ENCODE measurements at places on chromosomes 7 and 10.

DNA sequence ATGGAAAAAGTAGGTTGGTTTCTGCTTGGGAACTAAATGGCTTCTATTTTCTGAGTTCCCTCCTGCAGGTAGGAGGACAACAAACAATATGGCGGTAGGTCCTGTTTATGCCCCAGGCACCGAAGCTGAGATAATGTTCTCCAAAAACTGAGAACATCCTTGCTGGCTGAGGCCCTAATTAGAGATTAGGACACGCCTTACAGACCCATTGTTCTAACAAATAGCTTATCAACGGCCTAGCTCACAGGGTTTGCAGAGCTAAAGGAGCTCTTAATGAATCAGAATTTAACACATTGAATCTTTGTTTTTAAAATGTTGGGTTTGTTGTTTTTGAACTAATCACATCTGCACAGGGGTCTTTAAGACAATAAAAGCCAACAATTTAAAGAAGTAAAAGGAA lies 37.0 kb downstream of the HTR5A start:
- DNase-seq, result no peak

GRCh38 chr10:34557173-34557572 lies 257.9 kb downstream of the PARD3 start:
- no peak for DNase-seq

- DNase-seq, result no peak
Observed at GRCh38 chr7:121279060-121279620, 49.7 kb upstream of the WNT16 start.

GRCh38 chr7:157652161-157652953 lies 315.6 kb downstream of the DNAJB6 start:
- no peak for DNase-seq

- DNase-seq, result no peak
Observed at GRCh38 chr7:88452646-88453045, 146.0 kb upstream of the STEAP4 start.

GRCh38 chr7:20799566-20800366 lies 13.1 kb upstream of the SP8 start:
- DNase-seq, result no peak

- no peak for DNase-seq
Observed at GRCh38 chr7:8871716-8872115, 438.3 kb downstream of the NXPH1 start.

DNA sequence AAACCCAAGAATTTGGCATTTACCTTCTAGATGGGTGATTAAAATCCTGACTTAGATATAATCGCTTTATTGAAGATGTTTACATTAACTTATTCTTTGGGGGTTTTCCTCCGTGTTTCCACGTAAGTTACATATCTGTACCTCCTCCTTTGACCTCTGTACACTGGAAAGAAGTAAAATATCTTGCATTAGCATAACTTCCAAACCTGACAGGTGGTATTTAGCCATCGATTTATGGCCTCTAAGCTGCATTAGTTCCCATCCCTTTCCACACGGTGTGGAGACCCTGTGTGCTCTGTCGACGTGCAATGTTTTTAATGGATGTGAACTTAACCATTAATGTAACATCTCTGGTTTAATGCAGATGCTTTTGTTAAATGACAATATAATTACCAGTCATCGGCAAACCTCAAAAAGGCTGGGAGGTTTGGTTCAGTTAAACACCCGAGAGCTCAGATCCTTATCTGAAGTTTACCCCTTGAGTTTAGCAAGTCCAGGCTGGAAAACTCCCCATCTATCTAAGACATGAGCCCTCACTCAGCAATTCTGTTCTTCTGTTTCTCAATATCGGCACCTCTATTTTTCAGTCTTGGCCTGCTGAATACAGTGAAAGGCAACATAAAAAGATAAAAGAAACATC lies 295.2 kb downstream of the GATA3 start:
- DNase-seq, result no peak

- no peak for DNase-seq
Observed at GRCh38 chr10:94133239-94133638, 139.5 kb downstream of the PLCE1 start.

DNA sequence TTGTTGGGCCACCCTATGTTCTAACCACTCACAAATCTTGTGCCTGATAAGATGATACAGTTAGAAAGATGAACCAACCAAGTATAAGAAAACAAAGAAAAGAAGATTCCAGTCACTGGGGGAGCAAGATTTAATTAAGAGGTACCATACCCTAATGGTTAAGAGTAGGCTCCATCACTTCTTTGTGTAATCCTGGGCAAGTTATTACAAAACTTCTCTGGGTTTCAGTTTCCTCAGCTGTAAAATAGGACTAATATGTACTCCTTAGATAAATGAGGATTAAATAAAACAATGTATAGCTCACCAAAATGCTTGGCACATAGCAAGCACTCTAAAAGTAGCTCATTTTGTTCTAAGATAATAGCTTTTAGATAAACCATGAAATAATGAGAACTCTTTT lies 58.5 kb downstream of the ATAD1 start:
- DNase-seq, result no peak

- DNase-seq, result no peak
Observed at GRCh38 chr10:74186678-74187077, 35.7 kb downstream of the ADK start.
